Activated CD4-positive, alpha-beta T cell treated with anti-CD3 and anti-CD28 coated beads, Interleukin-2, amount 50 U/mL, for 1 hour (primary cell): ENCODE measurements at places on chromosomes 6 and 20.

GRCh38 chr20:19588732-19589131 lies 169.3 kb upstream of the RIN2 start:
- DNase-seq: no peak

GRCh38 chr20:57114290-57115005 lies 152.0 kb downstream of the BMP7 start:
- no peak for DNase-seq

GRCh38 chr20:33669873-33670640 lies 3.3 kb downstream of the ACTL10 start:
- no peak for DNase-seq

DNA sequence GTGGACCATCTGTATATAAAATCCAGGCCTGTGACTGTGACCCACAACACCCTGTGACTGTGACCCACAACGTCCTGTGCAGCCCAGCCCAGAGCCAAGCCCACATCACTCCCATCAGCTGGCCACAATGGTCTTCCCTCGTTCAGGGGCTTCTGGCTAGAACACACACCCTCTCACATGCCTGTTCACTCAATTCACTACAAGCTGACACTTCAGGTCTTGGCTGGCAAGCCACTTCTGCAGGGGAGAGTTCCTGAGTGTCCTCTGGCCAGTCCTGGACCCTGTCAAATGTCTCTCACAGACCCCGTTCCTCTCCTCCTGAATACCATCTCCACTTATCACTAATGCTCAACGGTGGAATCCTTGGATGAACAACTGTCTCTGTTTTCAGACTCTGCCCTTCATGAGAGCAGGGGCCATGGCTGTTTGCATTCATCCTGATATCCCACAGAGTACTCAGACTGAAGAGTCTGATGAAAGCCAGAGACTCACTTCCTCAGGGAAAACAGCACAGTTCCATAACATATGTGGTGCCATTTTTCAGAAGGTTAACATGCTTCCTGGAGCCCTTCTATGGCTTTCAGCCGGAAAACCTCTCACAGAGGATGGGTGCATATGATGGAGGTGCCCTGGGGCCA lies 56.0 kb downstream of the MYH7B start:
- DNase-seq: no peak

DNA sequence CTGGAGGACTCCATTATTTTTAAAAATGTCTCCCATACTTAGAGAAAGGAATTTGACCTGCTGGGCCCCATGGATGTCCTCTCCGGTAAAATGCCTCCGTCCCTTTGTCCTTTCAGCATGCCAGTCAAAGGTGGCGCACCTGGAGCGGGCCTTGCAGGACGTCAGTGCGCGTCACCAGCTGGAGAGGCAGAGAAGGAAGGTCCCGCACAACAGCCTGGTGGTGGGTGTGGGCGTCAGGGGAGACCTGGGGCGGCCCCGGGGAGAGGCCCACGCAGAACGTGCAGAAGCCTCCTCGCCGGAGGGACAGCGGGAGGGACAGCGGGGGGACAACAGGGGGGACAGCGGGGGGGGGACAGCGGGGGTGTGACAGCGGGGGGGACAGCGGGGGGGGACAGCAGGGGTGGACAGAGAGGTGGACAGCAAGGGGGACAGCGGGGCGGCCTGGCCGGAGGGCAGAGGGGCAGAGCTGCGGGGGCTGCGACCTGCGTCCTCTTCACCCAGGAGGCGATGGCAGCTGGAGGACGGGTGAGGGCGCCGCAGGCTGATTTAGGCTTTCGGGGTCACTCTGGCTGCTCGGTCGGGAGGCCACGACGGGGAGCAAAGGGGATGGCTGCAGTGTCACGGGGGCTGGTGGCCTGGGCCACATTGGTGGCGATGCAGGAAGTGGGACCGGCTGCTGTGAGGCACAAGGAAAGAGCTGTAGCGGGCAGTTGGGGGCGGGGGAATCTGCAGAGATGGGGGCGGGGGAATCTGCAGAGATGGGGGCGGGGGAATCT lies 859 bp upstream of the KIF25 start:
- DNase-seq: no peak

- no peak for DNase-seq
Measured at GRCh38 chr6:168280899-168281245, 38.7 kb downstream of the DACT2 start.
